ENCODE measurements at places on chromosomes 7 and 10.

- no peak for DNase-seq
These were observed 616.1 kb downstream of the PARD3 start for GRCh38 chr10:34198953-34199352.

DNA sequence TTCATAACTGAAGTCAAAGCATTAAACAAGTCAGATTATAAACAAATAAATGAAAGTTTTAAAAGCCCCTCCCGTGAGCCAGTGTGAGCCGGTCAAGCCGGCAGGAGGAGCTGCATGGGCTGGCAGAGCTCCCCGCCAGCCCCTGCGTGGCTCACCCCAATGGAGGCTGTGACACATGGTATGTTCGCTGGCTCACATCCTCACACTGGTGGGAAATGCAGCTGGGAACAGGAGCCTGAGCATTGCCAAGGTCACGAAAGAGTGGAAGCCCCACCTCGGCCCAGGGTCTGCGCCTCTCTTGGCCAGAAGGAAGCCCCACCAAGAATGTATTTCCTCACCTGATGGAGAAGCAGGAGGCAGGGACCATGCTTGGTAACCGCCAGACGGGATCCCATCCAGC lies 261.7 kb upstream of the TCERG1L start:
- DNase-seq = no peak

GRCh38 chr7:130960208-130960988 lies 226.4 kb upstream of the KLF14 start:
- no peak for DNase-seq

DNA sequence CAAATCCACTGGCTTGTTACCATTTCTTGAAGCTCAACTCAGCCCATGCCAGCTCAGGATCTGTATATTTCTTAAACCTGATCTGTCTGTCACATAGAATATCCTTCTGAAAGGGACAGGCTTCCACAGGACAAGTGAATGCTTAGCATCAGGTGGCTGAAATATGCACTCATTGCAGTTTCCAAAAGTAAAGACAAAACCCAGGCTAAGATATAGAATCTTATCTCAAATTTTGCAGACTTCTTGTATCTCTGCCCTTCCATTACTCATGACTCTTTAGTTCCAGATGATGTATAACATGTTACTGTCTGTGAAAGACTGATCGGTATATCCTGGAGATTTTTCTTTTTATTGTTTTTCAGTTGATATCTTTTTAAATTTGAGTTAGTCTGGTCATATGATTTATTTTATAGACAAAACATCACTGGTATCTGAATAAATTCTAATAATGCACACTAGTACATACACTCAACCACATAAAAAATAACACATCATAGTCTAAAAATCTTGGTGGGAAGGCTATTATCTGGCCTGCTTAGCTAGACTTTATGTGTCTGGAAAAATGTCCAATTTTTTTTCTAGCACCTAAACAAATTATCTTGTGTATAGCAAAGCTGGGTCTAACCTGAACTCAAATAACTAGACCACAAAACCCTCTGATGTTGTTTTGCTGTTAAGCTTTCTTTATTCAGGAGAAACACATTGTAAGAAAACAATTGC lies 182.6 kb downstream of the ADAM12 start:
- DNase-seq = no peak

GRCh38 chr7:148148456-148148855 lies 442.1 kb upstream of the C7orf33 start:
- DNase-seq = no peak

- DNase-seq = no peak
These were observed 48.6 kb downstream of the CUL2 start for GRCh38 chr10:35041502-35041879.

DNA sequence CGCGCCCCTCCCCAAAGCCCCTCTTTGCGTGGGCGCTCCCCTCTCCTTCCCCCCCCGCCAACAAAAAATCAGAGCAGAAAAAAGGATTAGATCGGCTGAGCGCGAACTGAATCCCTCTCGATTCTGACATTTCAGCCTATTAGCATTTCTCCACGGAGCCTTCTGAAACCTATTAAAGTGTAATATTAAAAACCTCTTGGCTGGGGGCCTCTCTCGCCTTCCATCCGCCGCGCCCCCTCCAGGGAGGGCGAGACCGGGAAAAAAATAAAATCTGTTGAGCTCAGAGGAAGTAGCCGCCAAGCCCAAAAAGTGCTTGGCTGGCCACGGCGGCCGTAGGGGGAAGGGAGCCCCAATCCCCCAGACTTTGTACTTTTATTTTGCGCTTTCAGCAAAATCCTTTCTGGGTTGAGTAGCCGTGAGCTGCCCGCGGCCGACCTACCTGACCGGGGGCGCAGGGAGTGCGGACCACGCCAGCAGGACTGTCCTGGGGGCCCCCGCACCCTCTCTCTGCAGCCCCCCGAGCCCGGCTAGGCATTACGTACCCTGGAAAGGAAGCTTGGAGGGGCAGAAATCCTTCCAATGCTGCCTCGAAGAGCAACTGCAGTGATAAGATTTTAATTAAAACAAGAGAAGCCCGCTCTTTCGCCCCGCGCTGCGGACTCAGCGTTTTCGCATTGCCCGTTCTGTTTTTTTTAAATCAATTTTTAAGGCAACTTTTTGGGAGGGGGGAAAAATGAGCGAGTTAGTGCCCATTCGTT lies 1.3 kb upstream of the TNRC18 start:
- DNase-seq = no peak

GRCh38 chr7:35691827-35692307 lies 3.1 kb downstream of the HERPUD2 start:
- DNase-seq = no peak

GRCh38 chr7:137687556-137688265 lies 159.1 kb downstream of the DGKI start:
- DNase-seq = no peak

DNA sequence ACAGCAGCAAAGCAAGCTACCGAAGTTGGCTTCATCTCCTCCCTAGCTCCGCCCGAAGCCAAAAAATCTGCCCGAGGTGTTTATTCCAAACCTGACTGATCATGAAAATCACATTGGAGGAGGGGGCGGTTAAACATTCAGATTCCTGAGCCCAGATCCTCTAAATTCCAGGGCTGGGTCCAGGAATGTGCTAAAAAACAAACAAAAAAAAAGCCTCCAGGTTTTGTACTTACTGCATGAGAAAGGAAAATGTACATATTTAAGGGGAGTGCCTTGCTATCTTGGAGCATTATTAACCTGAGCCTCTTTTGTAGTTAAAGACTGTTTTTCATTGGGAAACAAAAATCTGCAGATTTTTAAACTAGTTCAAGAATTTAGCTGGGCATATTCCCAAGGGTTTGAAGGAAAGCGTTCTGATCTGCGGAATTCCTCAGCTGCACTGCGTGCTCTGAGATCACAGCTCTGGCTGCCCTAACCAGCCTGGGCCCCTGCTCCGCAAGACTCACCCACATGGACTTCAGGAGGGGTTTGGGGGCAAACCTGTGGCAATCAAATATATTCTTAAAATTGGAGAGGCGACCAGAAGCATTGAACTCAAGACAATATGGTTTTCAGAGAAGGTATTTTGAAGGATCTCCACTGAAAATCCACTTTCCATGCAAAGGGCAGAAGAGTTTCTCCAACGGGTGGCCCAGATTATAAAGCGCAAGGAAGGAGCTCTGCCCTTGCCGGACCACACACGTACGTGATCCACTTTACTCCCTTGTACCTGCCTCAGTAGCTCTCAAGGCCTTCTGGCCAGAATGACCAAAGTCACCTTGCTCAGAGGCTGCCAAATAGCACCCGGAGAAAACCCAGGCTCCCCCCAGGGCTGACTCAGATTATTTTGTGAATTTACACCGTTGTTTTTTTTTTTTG lies 10.0 kb upstream of the TNS3 start:
- DNase-seq = no peak

DNA sequence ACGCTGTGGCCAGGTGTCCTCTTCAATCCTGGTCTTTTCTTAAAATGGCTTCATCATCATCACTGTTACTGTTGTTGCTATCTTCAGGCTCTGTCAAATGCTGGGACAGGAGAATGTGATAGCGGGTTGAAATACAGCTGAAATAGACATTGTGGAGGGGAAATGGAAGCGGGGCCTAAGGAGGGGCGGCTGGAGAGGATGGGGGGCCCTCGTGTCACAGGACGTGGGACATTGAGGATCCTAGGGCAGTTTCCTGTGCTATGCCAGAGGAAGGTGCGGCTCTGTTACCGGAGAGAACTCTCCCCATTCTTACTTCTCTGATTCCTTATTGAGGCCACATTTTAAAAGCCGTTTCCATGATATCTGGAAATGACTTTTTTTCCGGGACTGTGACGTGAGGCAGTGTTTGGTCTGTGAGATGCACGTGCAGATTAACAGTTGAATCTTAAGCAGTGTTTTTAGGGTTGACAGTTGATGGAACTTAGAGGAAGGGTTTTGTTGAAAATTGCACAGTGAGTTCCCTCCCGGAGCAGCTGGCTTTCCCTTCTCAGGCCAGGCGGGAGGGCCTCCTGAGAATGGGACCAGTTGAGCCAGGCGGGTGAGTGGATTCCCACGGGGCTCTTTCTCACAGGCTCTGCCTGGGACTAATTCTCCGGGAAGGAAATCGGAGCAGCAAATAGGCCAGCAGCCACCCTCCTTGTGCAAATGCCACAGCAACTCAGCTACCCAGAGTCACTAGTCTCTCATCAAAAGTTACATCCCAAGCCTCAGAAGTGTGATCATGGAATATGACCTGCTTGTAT lies 125.2 kb downstream of the TACC2 start:
- no peak for DNase-seq

- DNase-seq = no peak
These were observed 34.7 kb downstream of the MINDY4 start for GRCh38 chr7:30805931-30806330.

GRCh38 chr7:65938336-65938895 lies 43.6 kb downstream of the GUSB start:
- DNase-seq = no peak

DNA sequence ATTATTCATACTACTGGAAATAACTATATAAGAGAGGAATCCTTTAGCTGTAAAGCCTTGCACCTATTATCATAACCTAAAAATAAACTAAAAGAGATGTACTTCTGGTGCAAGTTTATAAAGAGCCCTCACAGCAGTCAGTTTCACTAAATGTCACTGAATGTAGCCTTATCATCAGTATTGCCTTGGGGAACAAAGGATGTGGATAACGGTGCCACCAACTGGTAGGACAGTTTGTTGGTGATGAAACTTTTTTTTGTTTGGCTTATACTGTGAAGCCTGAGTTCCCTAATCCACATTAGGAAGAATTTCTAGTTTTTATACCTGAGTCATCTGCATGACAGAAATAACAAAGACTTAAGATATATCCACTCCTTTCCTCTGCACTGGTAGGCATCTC lies 117.9 kb upstream of the COL1A2 start:
- DNase-seq = no peak

GRCh38 chr7:28510026-28510369 lies 97.7 kb downstream of the CREB5 start:
- DNase-seq = no peak

DNA sequence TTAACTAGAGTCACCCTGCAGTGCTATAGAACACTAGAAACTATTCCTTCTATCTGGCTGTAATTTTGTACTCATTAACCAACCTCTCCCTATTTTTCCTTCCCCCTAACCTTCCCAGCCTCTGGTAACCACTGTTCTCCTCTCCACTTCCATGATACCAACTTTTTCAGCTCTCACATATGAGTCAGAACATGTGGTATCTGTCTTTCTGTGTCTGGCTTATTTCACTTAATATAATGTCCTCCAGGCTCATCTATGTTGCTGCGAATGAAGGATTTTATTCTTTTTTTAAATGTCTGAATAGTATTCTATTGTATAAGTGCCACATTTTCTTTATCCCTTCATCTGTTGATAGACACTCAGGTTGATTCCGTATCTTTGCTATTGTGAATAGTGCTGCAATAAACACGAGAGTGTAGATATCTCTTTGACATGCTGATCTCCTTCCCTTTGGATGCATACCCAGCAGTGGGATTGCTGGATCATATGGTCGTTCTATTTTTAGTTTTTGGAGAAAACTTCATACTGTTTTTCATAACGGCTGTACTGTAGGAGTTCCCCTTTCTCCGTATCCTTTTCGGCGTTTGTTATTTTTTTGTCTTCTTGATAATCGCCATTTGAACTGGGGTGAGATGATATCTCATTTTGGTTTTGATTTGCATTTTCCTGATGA lies 101.4 kb downstream of the FAM107B start:
- DNase-seq = no peak

Data from activated naive CD4-positive, alpha-beta T cell (primary cell).